Stimulated activated CD8-positive, alpha-beta memory T cell treated with anti-CD3 and anti-CD28 coated beads, Interleukin-15, amount 100 ng/mL, for 48 hours (primary cell): ENCODE measurements at places on chromosomes 4 and X.
A peak's percentile ranks its signal among the peaks of the same experiment; 100 is the strongest.

GRCh38 chrX:142363501-142363900 is 158.4 kb upstream of the MAGEC2 start:
- DNase-seq = no peak

GRCh38 chr4:182648766-182649165 is 268.4 kb downstream of the DCTD start:
- no peak for DNase-seq

- no peak for DNase-seq
Observed at GRCh38 chr4:158850800-158851644, 82.2 kb downstream of the FNIP2 start.

DNA sequence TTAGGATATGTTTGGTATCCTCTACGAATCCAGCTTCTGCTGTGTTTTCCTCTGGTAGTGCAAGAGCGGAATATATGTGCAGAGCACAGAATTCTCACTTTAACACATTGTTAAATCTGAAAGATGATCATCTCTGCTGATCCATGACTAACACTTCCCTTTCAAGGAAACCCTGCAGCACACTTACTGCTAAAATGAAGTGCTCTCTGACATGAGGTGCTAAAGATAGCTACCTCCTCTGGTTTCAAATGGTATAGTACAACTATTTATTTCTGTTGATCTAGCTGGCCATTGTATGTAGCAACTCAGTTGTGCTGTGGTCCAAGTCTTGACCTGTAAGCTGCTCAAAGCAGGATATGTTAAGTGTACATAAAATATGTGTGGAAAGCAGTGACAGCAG is 162.4 kb upstream of the FMR1 start:
- DNase-seq = no peak

DNA sequence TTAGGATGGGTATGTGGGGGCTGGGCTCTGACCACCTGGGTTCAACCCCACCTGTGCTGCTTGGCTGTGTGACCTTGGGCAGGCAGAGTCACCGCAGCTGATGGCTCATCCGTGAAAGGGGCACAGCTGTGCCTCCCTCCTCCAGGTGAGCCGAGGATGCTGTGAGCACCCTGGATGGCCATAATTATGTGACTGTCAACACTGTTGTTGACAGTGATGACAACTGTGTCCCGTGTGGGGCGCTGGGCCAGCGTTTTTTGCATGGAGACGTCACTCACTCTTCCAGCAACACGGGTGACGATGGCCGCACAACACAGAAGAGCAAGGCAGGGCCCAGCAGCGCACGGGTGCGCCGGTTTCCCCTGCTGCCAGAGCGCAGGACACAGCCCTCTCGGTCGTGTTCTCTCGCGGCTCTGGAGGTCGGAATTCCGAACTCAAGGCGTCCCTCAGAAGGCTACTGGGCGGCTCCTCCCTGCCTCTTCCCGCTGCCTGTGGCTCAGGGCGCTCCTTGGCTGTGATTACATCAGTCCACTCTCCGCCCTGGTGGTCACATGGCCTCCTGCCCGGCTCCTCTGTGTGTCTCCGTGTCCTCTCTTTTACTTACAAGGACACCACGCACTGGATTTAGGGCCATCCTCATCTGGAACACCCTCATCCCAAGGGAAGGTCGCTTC is 1.3 kb downstream of the SH3TC1 start:
- no peak for DNase-seq

- no peak for DNase-seq
Observed at GRCh38 chr4:39975488-39976089, 2.1 kb downstream of the PDS5A start.

DNA sequence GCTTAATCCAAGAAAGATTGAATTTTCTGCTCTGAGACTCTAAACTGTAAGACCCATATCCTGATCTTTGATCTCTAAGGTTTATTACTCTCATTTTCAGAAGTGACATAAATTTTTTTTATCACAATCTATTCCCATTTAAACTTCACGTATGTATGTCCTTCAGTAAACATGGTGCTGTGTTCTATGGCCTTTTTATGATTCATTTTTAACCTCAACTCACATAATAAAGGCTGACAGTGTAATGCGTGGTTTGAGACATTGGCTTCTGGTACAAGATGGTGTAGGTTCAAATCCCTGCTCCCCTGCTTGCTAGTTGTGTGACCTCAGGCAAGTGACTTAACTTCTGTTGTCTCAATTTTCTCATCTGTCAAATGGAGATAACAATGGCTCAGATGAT is 306.0 kb upstream of the AADAT start:
- DNase-seq = no peak

DNA sequence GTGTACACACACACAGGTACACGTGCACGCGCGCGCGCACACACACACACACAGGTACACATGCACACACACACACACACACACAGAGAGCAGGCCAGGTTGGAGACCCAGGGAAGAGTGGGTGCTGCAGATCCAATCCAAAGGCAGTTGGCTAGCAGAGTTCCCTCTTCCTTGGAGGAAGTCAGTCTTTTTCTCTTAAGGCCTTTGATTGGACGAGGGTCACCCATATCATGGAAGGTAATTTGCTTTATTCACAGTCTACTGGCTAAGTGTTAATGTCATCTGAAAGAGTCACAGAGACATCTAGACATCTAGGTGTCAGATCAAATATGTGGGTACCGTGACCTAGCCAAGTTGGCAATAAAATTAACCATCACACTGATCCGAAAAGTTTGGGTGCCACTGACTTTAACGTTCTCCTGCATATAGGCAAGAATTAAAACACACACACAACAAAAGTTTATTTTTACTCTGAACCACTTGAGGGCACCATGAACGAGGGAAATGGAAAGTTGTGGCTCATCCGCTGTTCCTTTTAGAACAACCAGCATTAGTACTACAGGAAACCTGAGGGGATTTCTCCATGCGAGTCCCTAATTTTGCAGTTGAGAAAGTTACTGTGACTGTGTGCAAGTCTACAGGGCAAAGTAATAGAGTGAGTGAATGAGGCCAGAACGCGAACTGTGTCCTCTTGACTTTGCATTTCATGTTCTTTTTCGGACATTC is 66.0 kb upstream of the STOX2 start:
- DNase-seq = no peak

GRCh38 chrX:13253223-13253622 is 66.6 kb downstream of the ATXN3L start:
- no peak for DNase-seq

GRCh38 chr4:159269116-159269515 is 166.2 kb downstream of the RAPGEF2 start:
- DNase-seq = no peak

- DNase-seq = peak; percentile 34
Observed at GRCh38 chrX:45803383-45803921, 602.8 kb upstream of the DIPK2B start.

DNA sequence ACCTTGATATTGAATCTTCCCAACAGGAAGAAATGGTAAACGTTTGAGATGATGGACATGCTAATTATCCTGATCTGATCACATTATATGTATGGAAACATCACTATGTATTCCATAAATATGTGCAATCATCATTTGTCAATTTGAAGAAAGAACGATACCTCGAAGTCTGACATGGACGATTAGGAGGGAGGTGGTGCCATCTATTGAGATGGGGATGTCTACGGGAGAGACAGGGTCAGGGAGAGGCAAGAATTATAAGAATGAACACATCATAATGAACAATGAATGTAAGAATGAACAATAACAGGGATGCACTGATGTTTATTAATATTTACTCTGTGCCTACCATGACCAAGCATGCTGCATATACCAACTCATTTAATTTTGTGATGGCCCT is 93.7 kb upstream of the SOD3 start:
- no peak for DNase-seq

DNA sequence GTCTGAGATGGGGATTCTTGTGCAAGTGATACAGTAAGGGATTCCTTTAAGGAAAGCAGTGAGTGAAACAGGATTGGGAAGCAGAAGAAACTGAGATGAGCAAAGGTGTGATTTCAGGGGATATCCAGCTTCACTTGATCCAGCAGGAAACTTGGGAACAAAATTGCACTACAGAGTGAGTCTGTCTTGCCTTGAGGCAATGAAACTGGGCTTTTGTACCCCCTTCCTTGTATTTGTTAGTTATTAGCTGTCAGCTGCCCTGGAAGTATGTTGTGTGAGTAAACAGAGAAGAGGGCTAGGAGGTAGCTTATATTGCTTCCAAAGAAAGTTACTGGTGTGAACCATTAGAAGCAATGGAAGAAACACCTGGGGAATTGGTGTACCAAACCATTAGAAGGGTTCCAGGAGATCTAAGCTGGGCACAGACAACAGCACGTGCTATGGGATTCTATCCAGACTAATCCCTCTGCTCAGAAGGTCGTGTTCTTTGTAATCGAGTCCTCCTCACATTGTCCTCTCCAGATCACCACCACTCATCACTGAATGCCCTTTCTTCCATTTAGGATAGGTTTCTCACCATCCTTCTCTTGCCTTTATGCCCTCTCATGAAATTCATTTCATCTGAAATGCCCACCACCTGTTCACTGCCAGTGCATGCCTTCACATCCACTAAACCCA is 76.0 kb downstream of the PDLIM5 start:
- DNase-seq = no peak

GRCh38 chrX:150476164-150476699 is 92.2 kb upstream of the MTM1 start:
- DNase-seq = no peak

DNA sequence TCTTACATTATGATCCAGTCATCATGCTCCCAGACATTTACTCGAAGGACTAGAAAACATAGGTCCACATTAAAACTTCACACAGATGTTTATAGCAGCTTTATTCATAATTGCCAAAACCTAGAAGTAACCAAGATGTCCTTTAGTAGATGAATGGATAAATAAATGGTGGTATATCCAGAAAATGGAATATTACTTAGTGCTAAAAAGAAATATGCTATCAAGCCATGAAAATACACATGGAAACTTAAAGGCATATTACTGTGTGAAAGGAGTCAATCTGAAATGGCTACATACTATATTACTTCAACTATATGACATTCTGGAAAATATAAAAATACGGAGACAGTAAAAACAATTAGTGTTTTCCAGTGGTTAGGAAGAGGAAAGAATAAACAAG is 1039.1 kb upstream of the INTU start:
- no peak for DNase-seq

DNA sequence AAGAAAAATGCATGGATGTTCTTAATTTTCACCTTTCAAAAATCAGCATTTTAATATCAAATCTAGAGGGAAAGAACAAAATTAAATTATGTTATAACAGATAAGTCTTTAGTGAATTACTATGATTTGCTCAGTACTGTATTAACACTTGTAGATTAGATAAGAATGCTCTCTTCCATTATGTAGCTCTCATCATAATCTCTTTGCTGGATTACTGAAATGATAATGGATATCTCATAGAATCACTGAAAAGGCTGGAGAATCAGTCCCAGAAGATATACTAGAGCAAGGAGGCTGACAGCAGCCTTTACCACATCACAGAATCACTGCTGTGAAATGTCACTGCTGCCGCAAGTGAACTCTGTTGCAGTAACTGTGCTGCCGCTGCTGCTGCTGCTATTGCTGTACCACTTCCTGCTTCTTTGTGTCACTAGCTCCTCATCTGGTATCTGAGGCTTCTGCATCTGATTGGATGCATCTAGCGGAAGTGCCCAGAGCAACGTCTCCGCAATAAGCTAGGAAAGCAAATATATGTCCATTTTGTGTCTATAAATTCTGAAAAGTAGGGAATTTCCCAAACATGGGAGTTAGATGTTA is 738.2 kb downstream of the ADGRL3 start:
- DNase-seq = no peak
